KG1 (cell line): ENCODE measurements at places on chromosomes 12 and 14.

GRCh38 chr12:49014547-49014946 lies 4.0 kb downstream of the PRKAG1 start:
- DNase-seq: no peak

DNA sequence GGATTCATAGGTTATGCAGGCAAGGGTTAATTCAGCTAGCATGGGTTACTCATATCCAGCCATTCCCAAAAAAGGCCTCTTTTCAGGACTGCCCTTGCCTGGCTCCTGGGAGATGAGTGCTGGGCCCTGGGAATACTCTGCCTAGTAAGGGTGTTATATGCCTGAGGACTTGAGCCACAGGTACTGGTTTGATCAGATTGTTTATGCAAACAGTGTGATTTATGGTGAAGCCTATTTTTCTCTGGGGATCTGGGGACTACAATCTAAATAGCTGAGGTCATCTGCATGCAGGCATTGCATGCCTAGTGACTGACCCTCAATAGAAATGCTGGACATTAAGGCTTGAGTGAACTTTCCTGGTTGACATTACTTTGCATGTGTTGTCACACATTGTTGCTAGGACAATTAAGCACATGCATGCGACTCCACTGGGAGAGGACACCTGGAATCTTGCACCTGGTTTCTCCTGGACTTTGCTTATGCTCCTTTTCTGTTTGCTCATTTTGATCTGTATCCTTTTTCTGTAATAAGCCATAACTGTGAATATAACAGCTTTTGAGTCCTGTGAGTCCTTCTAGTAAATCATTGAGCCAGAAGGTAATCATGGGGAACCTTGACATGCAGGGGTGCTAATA lies 73.0 kb downstream of the RAD51B start:
- no peak for DNase-seq

GRCh38 chr12:120358412-120359100 lies 10.4 kb downstream of the MSI1 start:
- no peak for DNase-seq

- DNase-seq: no peak
These were observed 12.0 kb downstream of the BDKRB2 start for GRCh38 chr14:96216627-96217026.

DNA sequence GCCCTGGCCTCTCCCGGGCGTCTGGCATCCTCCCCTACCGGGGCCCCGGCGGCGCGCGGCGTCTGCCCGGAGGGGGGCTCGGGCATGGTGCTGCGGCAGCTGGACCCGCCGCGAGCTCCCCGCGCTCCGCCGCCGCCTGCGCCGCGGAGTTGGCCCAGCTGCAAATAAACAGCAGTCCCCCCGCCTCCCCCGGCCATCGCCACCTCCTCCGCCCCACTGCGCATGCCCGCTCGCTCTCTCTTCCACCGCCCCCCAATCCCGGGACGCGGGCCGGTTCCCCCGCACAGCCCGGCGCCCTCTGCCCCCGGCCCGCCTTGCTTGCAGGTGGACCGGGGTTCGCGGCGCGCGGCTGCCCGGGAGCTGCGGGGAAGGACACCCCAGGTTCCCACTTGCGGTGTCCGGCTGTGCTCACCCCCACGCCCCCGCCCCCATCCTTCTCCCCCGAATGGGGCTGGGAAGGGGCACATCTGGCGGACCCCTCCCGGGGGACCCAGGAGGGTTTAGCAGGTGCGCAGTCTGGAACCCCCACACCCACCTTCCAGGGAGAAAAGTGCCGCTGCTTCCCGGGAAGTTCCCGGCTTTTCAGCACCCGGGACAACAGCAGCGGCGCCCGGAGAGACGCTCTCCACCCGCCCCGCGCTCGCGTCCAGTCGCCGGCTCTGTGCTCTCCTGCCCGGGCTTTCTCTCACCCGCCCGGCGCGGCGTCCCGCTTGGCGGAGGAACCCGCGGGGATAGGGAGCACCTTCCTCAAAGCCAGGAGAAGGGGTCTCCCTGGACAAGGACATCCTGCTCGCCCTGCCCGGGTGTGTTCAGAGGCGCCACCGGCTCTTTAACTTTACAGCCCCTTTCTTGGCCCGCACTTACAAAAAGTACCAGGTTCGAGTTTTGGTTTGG lies at the start of gene TMTC1:
TSS of gene TMTC1 (minus strand) at position 170 of the 894 bp plus-strand sequence. CDS start 191 bp downstream, outside the sequence.
- no peak for DNase-seq

DNA sequence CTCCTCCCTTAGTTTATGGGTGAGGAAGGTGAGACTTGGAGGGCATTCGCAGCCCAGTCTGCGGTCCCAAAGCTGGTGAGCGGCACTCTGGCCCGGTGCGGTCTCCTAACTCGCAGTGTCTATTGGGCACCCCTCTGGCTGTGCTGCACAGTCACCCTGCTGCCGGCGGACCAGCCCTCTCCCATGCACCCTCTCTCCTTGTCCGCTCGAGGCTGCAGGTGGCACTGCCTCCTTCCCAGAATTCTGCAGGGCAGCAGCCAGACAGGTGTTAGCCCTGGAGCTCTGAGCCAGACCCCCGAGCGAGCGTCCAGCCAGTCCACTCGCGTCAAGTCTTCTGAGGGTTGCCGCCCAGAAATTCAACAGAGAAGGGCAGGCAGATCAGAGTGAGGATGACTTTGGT lies 56.8 kb upstream of the DYNC1H1 start:
- DNase-seq: no peak

- DNase-seq: no peak
These were observed 11.8 kb downstream of the PDE1B start for GRCh38 chr12:54561164-54561563.

- DNase-seq: no peak
These were observed 89.1 kb upstream of the STAC3 start for GRCh38 chr12:57340104-57340503.

- no peak for DNase-seq
These were observed 328.9 kb upstream of the TBX3 start for GRCh38 chr12:115012861-115013235.

DNA sequence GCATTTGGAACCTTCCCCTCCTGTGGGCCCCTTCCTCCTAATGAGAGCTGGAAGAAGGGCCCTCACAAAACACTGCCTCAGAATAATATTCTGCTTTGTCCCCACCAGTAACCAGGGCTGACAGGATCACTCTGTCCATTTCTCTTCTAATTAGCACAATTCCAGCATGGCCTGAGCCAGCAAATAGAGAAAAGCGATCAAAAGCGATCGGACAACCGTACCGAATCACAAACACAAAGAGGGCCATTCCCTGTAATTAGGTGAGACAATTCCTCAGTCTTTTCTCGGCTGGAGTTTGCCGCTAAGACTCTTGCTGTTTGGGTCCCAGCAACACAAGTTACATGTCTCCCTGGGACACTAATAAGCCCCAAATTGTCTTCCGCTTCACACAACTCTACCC lies 35.6 kb upstream of the VSX2 start:
- DNase-seq: no peak

DNA sequence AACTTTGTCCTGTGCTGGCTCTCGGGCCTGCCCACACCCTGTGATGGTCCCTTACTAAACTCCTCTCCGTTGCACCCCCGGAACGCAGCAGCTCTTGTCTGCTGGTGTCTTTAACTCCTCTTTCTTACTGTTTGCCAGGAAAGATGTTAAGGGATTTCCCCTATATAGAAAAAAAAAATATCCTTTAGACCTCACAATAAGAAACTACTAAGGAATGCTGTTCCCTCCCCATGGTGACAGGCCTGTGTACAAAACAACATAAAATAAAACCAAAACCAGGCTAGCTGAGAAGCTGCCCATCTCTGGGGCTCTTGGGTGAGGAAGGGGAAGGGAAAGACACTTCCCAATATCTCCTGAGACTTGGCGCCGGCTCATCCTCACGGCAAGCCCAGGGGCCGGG lies 95.4 kb downstream of the CHGA start:
- no peak for DNase-seq
